Liver (tissue), 10 donors: ENCODE measurements at places on chromosomes 1 and 21.

DNA sequence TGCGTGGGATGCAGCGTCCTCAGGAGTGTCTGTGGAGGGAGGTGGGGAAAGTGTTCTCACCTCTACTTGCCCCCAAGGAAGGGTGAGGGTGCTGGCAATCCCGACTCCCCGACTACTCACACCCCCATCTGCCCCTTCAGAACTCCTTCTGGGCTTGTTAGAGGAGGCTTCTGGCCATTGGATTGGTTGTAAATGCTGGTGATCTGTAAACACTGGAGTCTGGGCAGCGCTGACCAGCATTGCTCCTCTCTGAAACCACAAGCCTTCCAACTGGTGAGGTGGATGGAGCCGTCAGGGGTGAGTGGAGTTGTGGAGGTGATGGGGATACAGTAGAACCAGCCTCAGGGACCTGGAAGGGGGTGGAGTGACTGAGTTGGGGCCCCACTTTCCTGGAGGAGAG lies 59.3 kb downstream of the NKAIN1 start:
- no peak for DNase-seq

DNA sequence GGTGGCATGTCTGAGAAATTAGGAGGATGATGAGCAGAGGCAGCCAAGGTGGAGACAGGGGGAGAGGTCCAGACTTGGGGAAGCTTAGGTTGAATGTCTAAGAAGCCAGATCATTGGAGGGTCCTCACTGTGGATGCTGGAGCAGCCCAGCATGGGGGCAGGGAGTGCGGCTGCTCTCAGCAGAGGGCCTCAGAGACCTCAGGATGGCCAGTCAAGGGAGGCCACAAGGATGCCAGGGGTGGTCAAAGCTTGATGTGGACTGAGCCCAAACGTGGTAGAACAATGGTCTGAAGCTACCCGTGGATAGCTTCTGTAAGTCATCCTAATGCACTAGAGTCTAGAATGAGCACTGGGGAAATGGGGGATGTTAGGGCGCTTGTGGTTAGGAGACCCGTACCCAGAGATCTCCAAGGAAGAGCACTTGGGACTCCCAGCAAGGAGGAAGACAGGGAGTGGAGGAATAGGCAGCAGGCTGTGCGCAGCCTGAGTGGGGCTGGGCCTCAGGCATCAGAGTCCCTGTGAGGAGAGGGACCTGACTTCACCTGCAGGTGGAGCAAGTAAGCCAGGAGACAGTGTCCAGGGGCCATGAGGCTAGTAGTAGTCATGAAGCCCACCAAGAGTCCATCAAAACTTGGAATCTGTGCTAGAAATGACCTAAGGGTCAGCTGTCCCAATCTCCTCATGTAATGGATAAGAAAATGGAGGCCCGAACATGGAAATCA lies 4.3 kb upstream of the S100A9 start:
- DNase-seq, result peak; percentile 30

DNA sequence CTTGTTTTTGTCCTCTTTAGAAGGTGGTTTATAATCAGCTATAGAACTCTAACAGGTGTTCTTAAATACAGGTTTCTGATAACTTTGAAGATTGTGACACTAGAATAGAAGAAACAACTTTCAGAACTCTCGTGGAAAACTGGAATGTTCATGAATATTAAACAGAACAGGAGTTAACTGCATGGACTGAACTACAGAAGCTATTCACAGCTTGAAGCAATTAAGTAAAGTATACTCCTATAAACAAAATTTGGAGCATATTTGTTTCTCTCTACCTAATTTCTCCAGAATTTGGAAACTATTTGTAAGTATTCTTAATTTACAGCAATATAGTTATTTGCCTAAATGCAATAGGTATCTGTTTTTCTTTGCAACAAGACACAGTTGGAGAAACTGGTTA lies 824.8 kb downstream of the ADGRL2 start:
- DNase-seq, result no peak

DNA sequence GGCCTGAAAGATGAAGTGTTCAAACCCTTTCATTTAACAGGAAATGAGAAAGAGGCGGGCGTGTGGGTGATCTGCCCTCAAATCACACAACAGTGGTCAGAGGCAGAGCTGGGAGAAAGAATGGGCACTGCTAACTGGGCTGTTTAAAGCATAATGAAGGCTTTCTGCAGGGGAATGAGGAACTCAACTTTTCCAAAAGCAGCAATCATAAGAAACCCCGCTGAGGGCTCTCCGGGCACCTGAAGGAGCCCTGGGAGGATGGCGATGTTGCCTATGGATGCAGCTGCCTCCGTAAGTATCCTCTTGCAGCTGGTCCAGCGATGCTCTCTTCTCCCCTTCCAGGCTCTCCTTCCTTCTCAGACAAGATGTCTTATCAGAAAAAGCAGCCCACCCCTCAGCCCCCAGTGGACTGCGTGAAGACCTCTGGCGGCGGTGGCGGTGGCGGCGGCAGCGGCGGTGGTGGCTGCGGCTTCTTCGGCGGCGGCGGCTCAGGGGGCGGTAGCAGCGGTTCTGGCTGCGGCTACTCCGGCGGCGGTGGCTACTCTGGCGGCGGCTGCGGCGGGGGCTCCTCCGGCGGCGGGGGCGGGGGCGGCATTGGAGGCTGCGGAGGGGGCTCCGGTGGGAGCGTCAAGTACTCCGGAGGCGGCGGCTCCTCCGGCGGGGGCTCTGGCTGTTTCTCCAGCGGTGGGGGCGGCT lies 1.2 kb downstream of the LORICRIN start:
- no peak for DNase-seq

DNA sequence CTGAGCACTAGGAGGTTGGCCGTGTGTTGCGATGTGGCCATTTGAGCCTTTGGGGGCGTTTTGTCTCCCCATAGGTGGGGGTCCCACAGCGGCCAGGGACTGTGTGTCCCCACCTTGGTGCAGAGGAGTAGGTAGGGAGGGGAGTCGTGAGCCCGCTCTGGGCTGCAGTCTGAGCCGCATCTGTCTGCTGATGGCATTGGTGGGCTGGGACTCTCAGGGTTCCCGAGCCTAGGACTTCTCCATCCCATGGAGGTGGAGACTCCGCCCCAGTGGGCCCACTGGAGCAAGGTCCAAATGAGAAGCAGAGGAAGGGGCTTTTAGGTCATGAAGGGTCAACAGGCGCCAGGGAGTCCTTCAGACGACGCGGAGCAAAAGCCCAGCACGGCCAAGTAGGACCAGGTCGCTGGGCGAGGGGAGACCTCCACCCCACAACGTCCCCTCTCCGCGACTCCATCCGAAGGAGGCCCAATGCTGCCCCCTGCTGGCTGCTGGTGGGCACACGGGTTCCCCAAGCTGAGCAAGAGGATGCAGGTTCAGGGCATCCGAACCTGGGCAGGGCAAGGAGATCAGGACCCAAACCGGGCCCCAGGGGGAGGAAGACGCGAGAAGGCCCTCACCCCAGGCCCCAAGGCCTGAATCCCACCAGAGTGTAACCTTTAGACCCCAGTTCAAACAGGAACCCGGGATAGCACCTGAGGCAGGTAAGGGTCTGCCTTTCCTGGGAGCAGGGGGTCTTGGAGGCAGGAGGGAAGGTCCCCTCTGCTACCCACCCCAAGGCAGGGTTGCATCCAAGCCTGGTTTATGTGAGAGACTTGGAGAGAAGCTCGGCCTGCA lies 14.9 kb downstream of the TTC34 start:
- DNase-seq, result peak; percentile 70
